ENCODE measurements at places on chromosomes 7 and 10.

- no peak for DNase-seq
Measured at GRCh38 chr10:55734112-55734511, 626.9 kb downstream of the ZWINT start.

GRCh38 chr7:74006032-74006431 is 21.9 kb upstream of the ELN start:
- no peak for DNase-seq

DNA sequence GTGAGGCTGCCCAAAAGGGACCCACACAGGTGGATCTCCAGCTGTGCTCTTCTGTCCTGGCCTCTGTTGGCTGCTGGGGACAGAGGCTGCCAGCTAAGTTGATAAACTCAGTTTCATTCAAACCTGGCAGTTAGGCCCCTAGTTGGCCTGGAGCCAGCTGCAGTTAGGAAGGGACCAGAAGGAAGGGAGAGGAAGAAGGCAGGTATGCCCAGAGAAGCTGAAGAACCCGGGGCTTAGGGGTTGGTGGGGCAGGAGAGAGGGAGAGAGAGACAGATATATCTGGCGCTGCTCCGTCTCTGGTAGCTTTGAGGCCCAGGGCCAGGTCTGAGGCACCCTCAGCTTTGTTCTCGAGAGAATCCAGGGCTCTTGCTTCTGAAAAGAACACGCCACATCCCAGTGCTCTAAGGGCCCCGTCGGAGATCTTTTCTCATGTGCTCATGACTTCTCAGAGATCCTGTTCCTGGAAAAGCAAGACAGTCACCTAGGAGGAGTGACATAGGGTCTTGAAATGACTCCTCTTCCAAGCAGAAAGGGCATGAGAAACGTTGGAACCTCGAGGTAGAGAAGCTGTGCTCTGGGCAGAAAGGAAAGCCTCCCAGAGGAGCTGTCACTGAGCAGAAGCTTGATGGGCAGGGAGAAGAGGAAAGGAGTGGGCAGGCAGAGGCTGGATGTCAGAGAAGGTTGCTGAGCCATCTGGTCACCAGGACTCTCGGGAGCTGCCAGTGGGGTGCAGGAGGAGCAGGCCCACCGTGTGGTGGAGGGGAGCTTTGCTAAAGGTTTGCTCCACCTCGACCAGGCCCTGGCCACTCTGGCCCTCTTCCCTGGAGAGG is 153.6 kb downstream of the ARHGAP21 start:
- DNase-seq, result no peak

DNA sequence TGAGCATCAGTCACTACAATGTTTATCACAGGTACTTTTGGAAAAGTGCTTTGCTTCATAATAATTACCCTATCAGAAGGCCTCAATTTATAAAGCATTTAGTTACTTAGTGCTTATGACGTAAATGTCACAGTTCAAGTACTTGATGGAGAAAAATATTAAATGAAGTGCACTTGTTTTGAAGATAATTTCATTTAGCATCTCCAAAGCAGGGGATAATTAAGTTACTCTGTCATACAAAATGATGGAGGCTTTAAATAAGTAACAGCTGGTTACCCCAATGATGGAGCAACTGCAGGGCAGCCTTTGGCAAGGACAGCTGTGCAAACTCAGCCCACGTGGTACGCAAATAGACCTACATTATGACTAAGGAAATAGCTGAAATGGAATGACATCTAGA is 768.8 kb downstream of the GRM8 start:
- no peak for DNase-seq

GRCh38 chr10:26031300-26031699 is 97.3 kb downstream of the MYO3A start:
- DNase-seq, result no peak

- no peak for DNase-seq
Measured at GRCh38 chr10:87622314-87623004, 37.2 kb upstream of the PAPSS2 start.

DNA sequence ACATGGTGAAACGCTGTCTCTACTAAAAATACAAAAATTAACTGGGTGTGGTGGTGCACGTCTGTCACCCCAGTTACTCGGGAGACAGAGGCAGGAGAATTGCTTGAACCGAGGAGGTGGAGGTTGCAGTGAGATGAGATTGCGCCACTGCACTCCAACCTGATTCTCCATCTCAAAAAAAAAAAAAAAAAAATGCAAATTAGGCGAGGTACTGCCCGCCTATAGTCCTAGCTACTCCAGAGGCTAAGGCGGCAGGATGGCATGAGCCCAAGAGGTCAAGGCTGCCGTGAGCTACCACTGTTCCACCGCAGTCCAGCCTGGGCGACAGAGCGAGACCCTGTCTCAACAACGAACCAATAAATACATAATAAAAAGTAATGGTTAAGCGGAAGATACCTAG is 1.1 kb upstream of the EIF4H start:
- DNase-seq, result no peak

GRCh38 chr10:84415539-84416244 is 87.3 kb downstream of the CCSER2 start:
- no peak for DNase-seq

DNA sequence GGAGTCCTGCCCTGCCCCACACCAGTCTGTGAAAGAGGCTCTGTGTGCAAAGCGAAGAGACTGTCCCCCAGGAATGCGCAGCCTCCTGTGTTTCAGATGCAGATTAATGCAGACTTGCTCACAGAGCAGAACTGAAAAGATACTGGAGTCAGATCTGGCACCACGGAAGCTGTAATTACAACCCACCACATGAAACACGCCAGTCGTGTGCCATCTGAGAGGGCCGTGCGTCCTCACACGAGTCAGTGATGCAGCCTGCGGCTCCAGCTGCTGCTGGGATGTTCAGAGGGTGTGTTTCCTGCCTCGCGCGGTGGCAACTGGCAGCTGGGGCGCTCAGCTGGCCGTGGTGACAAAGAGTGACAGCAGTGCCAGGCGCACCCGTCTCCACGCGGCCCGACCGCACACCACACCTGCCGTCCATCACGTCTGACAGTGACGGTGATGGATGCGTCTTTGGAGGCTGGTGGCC is 50.0 kb downstream of the NKX6-2 start:
- no peak for DNase-seq

DNA sequence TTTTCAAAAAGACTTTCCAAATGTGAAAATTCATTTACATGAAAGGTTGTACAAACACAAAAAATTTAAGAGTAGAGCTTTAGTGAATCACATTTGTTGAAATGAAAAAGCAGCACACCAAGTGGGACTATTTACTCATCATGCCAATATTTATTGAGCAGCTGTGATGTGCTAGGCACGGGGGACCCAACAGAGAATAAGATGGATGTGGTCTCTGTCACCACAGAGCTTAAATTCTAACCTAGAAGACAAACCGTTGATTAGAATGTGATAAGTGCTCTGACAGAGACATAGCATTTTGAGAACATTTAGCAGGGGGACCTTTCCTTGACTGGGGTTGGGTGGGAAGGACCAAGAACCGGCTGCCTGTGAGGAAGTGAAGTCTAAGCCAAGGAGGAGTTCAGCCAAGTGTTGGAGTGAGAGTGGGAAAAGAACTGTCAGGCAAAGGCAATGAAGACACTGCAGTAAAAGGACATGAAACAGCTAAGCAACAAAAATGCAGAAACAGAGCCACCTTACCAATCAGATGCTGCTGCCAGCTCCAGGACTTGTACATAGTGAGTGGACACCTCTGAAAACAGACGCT is 19.1 kb downstream of the ADAM12 start:
- no peak for DNase-seq

- no peak for DNase-seq
Measured at GRCh38 chr10:93091960-93092359, 18.3 kb downstream of the CYP26A1 start.

GRCh38 chr7:42502022-42502421 is 265.0 kb upstream of the GLI3 start:
- no peak for DNase-seq

DNA sequence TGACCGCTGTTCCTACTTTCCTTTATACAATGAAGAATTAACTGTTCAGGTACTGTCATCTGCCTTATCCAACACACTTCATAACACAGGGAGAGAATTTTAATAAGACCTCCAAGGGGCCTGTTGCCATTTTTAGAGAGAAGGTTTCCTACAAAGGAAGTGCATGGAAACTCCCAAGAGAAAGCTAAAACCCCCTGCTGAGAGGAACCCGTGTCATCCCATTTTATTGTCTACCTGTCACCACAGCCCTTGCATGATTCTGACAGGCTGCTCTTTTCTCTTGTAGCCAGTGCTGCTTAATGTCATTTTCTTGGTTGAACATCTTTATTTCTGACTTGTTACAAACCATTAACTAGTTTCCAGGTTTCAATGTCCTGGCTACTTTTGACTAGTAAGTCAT is 98.4 kb downstream of the SNX10 start:
- DNase-seq, result no peak

DNA sequence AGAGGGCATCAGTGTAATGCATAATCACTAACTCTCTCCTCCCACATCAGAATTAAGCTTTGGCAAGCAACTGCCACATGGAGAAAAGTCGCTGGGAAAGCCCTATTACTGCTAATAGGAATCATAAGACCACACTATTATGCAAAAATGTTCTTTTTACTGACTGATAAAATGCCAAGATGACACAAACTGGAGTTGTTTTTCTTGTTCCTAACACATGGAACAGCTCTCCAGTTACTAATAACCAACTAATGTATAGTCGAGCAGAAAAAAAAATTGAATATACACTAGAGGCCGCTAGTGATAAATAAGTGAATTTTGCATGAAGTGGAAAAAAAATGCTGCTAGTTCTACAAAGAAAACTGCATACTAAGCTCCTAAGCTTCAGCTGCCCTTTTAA is 165.6 kb downstream of the TPK1 start:
- DNase-seq, result no peak

GRCh38 chr10:13820964-13821337 is 234.2 kb downstream of the PRPF18 start:
- DNase-seq, result no peak

DNA sequence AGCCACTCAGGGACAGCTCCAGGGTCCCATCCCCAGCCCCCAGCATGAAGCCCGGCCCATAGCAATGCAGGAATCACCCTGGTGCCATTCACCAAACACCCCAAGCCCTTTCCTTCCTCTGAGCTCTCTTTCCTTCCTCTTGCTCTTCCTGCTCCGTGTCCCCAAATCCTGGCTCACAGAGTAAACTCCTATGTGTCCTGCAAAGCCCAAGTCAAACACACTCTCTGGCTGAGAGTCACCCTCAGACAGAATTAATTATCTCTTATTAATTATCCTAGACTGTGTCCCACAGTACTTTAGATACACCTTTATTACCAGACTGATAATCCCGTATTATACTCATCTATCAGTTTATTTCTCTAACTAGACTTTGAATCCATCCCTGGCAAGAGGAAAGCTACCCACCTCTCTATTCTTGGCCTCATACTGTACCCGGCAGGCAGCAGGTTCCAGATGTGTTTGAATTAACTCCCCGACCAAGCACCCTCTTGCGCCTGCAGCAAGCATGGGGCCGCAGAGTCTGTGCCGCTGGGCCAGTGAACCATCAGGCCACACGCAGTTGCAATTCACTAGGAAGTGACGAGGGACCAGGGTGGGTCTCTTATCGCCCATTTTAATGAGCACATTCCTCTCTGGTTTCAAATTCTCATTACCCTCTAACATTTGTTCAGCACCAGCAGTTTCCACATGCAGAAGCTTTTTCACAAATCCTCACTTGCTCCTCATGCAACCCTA is 86.7 kb downstream of the PRKAG2 start:
- no peak for DNase-seq

DNA sequence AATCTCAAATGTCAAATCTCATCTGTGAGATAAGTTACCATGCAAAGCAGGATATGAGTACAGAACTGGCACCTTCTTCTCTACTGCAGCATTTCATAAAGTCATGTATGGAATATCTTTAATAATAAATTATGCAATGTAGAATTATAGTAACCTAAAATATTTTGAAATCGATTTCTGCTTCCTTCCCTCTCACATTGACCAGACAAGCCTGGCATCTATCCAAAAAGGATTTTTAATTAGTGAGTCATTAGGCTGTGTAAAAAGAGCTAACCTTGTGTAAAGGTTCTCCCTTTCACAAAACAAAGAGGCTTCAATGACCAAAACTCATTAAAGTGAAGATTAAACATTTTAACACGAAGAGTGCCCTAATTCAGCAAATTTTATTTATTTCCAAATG is 48.8 kb upstream of the EXOC6 start:
- no peak for DNase-seq

GRCh38 chr7:3427957-3428356 is 126.9 kb downstream of the SDK1 start:
- no peak for DNase-seq

DNA sequence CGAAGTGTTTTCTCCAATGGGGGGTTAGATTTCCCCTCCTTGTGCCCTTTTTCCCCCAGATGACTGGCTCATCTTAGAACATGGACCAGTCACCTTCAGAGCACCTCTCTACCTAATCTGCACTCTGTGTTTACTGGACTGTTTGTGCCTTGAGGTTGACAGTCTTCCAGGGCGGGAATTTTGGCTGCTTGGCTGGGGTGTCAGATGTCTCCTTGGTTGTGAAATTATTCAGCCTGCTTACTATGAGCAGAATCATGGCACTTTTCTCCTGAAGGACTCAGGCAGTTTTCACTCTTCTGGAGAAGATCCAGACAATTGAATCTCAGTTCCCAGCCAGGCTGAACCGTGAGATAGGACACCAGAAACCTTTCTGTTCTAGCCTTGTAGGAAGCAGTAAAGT is 60.3 kb upstream of the NFKB2 start:
- no peak for DNase-seq

DNA sequence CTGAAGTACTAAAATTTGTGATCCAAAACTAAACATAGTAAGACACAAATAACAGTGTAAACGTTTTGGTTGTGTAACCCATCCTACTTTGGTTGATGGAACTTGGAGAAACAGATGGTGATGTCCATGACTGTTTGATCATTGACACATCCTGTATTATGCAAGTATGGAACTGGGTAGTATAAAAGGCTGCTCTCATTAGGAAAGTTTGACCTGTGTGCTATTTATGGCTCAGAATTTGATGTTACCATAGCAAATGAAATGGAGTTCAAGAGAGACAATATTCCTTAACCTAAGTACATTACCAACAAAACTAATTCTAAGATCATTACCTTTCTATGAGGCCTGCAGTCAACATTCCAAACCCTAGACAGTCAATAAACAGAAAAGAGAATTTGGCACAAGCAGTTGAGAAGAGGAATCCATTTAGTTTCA is 39.9 kb downstream of the DKK1 start:
- no peak for DNase-seq

DNA sequence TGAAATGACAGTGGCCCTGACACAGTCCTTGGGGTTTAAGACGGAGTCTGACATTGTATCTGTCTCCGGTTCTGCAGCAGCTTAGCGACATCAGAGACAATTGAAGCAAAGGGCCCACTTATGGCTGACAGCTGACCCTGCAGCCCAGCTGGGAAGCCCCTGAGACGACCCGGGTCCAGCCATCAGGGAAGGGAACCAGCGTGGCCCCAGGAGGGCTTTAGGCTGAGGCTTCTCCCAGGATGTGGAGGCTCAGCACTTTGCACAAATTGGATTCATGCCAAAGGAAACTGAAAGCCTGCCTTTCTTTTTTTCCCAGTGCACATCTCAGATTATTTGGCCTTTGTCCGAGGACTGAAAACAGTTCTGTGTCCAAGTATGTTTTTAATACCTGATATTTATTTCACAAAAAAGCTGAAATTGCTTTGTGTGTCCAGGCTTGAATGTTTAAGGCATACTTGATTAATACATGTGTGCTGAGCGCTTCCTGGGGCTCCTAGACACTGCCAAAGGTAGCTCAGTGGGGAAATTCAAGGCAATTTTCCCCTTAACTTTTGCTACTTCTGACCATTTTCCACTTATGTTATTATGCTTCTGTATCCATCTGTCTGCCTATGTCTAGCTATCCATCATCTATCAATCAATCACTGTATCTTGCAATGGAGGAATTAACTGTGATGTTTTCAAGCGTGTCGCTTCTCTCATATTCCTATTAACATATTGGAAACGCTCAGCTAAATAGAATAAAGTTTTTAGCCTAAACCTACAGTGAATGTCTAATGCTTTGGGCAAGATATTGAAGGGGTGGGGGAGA is 34.8 kb downstream of the KLF6 start:
- DNase-seq, result no peak

All from T-helper 1 cell (primary cell).